ENCODE measurements at places on chromosomes 13 and 19.
A peak's percentile ranks its signal among the peaks of the same experiment; 100 is the strongest.

DNA sequence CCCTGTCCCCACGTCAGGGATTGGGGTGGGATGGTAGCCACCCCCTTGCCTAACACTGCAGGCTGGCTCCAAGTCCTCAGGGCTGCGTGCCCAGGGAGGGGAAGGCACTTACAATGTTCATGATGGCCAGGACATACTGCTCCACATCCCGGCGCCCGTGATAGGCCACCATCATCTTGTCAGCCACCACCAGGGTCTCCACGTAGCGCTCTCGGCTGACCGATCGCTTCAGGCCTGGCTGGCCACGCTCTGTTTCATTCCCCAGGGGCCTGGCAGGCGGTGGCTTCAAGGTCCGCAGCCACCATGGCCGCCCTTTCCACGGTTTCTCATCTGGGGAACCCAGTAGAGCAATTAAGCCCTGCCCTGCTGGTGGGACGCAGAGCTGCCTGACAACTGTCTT is 9.7 kb downstream of the ADAMTS10 start:
- DNase-seq = no peak

- no peak for DNase-seq
Measured at GRCh38 chr13:100130092-100130491, 41.2 kb downstream of the PCCA start.

- peak; percentile 55 for DNase-seq
Measured at GRCh38 chr13:51714663-51715168, 89.2 kb downstream of the DHRS12 start.

DNA sequence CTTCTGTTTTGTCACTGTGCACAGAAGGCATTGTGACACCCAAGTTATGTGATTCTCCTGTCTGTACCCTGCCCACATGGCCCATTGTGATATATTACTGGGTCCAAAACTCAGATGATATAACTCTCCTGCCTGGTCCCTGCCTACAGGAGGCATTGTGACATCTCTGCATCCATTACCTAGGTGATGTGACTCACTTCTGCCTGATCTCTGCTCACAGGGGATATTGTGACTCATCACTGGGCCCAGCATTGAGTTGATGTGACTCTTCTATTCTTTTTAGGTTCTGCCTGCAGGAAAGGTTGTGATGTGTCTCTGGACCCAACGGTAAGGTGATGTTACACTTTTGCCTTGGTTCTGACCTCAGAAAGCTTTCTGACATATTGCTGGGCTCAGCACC is 67.9 kb upstream of the ZNF724 start:
- no peak for DNase-seq

DNA sequence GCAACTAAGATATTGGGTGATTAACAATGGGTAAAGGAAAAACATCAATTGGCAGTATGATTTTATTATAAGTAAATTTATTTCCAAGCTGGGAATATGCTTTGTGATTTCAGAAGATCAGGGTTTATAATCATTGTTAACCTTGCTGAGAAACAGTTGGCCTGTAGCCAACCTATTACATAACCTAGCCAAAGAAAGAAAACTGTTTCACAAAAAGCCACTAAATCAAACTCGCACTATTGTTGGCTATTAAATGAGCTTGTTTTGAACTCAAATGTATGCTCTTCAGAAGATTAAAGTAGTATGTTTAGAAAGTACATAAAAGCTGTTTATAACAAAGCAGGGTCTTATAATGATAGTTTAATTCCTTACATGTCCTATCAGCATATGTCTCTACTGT is 151.7 kb downstream of the LHFPL6 start:
- no peak for DNase-seq

GRCh38 chr19:1351381-1351851 is 32.3 kb upstream of the NDUFS7 start:
- DNase-seq = no peak

DNA sequence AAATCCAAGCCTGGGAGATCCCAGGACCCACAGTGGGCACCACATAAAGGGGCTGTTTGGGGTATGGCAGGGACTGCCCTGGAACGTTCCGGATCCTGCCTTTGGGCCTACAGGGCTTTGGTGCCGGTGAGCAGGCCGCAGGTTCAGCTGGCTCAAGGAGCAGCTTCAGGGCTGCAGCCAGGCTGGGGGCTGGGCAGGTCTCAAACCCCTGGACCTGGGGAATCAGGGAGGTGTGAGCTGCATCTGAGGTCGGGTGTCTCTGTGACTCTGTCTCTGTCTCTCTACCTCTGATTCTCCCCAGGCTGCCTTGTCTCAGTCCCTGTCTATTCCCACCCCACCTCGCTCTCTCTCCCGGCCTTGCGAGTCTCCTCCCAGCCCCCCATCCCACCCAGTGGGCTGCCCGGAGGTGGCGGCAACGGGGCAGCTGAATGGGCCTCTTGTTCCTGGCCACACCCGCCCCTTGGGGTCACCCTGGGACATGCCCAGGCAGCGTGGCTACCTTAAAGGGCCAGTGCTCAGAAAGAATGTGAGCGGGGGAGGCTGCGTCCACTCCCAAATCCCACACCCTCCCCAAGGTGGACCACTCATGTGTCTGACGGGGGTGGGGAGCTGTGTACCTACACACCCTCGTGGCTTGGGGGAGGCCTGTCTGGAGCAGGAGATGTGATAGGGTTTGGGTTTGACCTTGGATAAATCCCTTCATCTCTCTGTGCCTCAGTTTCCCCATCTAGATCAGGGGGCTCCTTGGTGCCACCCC is 31.1 kb downstream of the NFIC start:
- DNase-seq = no peak

- DNase-seq = no peak
Measured at GRCh38 chr19:13190781-13191540, 40.8 kb downstream of the IER2 start.

Data from RCC 7860 (cell line).